ENCODE measurements at places on chromosomes 4 and X.
A peak's percentile ranks its signal among the peaks of the same experiment; 100 is the strongest.

DNA sequence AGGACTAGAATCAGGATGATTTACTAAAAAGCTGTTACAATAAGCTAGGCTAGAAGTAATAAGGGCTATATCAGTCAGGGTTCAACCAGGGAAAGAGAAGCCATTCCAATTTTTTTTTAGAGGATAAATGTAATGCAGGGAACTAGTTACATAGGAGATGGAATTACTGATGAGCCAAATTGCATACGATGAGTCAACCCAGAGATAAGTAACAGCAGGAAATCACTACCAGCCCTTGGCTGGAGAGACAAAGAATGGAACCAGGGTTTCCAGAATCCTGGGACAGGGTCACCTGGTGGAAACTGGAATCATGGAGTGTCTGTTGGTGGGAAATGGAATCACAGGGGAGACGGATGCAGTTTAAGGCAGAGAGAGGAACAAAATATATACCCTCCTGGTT, 13.1 kb upstream of the MAGEA4 start:
- DNase-seq: no peak

GRCh38 chr4:26325191-26325590, 4.4 kb downstream of the RBPJ start:
- no peak for DNase-seq

DNA sequence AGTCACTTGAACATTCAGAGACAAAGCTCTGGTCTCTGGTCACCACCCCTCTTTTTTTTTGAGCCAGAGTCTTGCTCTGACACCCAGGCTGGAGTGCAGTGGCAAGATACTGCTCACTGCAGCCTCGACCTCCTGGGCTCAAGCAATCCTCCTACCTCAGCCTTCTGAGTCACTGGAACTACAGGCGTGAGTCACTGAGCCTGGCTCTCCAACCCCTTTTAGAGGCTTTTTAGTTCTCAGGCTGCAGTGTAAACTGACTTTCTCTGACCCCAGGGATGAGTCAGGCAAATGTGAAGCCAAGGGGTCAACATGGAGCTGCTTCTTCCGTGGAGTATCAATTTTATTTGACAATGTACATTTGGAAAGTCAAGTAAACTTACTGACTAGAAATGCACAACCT, 229.2 kb downstream of the PTTG2 start:
- no peak for DNase-seq

DNA sequence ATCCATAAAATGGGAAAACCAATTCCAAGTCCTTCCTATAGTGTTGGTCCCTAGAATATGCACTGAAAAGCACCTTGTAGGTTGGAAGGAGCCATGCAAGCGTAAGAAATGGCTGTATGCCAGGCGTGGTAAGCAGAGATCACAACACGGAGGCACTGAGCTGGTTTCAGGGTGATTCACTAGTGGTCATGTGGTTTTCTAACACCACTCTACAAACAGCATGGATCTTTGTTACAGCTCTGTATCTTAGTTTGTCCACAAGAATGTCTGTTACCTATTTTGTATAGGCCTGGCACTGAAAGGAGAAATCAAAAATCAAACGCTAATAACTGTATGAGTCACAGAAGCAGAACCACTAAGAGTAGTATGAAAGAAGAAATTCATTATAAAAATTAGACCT, 71.9 kb downstream of the MAGEB17 start:
- no peak for DNase-seq

DNA sequence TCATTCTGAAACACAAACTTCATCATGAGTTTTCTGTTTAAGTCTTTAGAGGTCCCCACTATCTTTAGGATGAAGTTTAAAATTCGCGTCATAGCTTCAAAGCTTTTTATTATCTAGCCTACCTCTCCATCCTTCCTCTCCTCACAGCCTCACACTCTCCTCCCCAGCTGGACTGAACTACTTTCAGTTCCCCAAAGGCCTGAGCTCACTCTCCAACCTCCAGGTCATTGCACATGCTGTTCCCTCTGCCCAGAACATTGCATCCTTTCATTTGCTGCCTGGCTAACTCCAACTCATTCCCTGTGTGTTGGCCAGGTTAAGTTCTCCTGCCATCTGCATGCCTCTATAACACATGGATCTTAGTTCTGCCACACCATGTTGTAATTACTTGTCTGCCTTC, 2.9 kb upstream of the OTUD5 start:
- no peak for DNase-seq

DNA sequence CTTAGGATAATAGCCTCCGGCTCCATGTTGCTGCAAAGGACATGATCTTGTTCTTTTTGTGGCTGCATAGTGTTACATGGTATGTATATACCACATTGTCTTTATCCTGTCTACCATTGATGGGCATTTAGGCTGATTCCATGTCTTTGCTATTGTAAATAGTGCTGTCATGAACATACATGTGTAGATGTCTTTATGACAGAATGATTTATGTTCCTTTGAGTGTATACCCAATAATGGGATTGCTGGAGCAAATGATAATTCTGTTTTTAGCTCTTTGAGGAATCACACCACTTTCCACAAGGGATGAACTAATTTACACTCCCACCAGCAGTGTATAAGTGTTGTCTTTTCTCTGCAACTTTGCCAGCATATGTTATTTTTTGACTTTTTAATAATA, 4.6 kb downstream of the RAB33B start:
- DNase-seq: no peak

DNA sequence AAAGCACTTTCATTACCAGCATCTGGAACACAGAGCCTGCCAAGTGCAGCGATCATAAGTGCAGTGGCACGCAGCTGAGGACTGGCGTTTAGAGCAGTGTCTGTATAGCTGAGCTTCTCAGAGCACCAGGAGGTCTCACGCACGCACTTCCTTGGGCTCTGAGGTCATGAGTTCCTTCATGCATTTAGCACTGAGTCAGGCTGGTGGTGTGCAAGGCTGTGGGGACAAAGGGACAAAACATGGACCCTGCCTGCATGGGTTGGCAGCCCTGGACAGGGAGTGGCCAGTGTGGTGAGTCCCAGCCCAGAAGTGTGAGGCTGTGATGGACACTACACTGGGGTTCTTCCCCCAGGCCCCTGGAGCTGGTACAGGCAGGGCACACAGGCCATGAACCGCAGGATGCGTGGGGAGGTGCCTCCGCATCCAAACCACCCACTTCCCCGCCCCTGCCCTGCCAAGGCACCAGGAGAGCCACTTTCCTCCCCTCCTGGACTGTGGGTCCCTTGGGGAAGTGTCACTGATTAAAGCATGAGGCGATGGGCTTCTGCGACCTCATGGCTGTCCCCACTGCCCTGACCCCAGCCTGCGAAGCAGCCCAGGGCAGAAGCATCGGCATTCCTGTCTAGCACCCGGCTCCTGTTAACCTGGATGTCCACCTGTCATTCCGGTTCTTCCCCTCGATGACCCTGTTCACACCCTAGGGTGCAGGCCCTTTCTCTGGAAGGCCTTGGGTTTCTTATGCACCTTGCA, 37.2 kb upstream of the GPR78 start:
- no peak for DNase-seq

GRCh38 chrX:39445336-39445735, 644.1 kb downstream of the MID1IP1 start:
- peak; percentile 35 for DNase-seq

DNA sequence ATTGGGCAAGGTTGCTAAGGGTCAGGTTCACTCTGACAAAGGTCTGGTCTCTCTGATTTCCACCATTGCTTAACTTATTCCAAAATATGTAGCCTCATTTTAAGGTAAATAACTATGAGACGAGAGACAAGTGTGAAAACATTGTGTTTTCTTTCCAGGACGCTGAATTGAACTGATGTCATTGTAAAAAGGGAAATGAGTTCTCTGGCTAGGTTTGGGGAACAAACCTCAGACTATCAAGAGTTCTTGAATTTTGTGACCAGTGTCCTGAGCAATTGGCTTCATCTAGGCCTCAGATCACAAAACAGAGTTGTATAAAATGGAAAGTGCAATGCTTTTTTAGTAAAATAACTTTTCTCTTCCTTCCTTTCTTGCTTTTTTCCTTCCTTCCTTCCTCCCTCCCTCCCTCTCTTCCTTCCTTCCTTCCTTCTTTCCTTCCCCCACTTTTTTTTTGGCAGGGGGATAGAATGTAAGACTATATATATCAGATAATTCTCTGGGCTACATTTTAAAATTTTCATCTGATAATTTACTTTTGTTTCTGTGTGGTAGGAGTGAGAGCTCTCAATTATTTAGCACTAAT, 30.8 kb upstream of the CXCL8 start:
- DNase-seq: no peak
